ENCODE measurements at places on chromosomes 1 and 21. TPM values are rescaled to one million over a fixed set of nuclear protein-coding genes. Genes with fewer than 3 reads are reported as not detected.

Gene C1QTNF12
- total RNA-seq, result 10.1 TPM

DNA sequence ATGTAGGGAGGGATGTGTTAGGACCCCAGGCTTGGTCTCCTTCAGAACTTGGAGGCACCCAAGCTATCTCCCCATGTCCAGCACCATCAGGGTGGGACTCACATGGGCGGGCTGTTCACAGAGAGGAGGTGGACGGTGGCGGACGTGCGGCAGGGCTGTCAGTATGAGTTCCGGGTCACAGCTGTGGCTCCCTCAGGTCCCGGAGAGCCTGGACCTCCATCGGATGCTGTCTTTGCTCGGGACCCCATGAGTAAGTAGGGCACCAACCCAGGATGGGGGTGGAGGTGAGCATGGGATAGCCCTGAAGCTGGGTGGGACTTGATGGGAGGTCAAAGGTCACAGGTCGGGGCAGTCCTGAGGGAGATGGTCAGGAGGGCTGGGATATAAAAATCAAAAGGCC is 27.8 kb downstream of the IGFN1 start:
- DNase-seq, result no peak

GRCh38 chr1:150168960-150169601 is 19.4 kb downstream of the PLEKHO1 start:
- DNase-seq, result peak; percentile 75

Gene ROR1
- total RNA-seq, result 35.1 TPM

Gene MAP3K21
- 52.1 TPM for total RNA-seq

- DNase-seq, result no peak
Observed at GRCh38 chr1:89519779-89520358, 4.8 kb upstream of the LRRC8B start.

Gene THEM5
- total RNA-seq, result not detected

Data from stomach (tissue), 19 donors.